ENCODE measurements at places on chromosomes 2 and 18. TPM values are rescaled to one million over a fixed set of nuclear protein-coding genes. Genes with fewer than 3 reads are reported as not detected.

The TEKT4 gene
- total RNA-seq, result not detected

DNA sequence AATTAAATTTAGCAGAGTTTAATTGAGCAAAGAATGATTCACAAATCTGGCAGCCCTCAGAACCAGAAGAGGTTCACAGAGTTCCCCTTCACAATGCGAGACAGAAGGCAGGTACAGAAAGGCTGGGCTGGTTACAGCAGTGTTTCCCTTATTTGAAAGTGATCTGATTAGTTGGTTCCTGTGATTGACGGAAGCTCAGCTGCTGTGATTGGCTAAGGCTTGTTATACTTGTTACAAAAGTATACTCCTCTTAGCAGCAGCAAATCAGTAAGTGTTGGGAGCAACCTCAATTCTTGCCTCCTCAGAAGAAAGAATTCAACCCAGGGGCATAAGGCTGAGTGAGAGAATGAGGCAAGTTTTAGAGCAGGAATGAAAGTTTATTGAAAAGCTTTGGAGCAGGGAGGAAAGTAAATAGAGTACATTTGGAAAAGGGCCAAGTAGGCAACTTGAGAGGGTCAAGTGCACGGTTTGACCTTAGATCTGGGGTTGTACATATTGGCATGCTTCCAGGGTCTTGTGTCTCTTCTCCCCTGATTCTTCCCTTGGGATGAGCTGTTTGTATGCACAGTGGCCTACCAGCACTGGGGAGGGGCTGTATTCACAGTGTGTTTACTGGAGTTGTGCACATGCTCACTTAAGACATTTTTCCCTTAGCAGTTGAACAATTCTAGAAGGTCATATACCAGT lies 431.8 kb upstream of the RAB12 start:
- DNase-seq, result no peak
- H3K27me3 ChIP-seq, result no peaks in the 10 kb centered on the region
- peaks cover 6% of the 10 kb centered on the region for H3K4me1 ChIP-seq
- peak overlapping the region; percentile 11 for H3K4me3 ChIP-seq
- peaks cover 32% of the 10 kb centered on the region for H3K36me3 ChIP-seq

DNA sequence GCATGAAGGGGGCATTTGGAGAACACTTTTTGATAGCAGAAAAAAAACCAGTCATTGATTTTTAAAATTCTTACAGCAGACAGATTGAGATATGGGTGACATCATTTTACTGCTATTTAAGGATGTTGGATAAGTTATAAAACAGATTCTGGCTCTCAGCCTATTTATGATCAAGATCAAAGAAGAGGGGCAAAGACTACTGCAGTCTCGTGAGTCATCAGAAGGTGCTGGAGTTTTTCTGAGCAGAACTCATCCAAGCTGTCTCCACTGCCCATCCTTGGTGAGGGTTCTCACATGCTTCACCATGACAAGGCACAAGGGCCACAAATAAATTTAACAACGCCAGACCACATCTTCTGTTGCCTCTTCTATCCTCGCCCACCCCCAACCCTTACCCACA lies 58.8 kb downstream of the ST6GAL2 start:
- H3K27ac ChIP-seq, result no peak overlapping the region
- H3K36me3 ChIP-seq, result peaks cover 25% of the 10 kb centered on the region
- H3K4me1 ChIP-seq, result peaks cover 4% of the 10 kb centered on the region
- DNase-seq, result no peak

DNA sequence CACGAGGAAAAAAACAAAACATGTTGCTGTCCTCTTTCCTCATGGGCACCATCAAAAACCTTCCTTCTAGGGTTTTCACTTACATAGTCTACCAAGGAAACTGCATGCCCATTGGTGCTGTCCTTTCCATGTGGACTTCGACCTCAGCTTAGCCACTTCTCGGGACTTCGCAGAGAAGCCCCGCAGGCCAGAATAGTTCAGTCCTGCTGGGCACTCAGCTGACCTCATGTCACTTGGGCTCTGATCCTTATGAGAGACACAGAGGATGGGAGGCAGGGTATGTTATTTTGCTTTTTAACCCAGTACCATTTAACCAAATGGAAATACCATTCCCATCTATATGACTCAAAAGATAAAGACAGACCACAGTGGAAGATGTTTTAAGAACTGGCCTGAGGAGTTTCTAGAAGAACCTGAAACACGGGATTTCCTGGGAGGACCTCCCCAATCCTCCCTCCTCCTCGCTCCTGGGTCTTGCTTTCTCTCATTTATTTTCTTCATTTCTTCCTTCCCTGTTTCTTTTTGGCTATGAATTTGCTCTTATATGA lies 28.4 kb downstream of the AAK1 start:
- peaks cover 20% of the 10 kb centered on the region for H3K36me3 ChIP-seq
- H3K27ac ChIP-seq, result no peak overlapping the region
- H3K4me1 ChIP-seq, result peaks cover 9% of the 10 kb centered on the region
- DNase-seq, result no peak
- H3K27me3 ChIP-seq, result peaks cover 4% of the 10 kb centered on the region
- no peak overlapping the region for H3K4me3 ChIP-seq

DNA sequence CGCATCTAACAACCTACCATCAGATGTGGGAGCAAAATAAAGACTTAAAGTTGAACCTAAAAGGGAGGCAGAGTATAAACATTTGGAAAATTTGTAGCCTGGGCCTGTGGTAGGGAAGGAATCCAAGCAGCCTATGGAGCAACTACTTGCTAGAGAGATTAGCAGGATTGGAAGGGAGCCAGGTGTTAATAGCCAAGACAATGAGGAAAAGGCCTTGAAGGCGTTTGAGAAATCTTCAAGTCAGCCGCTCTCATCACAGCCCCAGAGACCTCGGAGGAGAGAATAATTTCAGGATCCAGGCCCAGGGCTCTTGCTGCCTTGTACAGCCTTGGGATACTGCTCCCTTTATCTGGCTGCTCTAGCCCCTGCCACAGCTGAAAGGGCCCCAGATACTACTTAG lies 219.7 kb downstream of the THSD7B start:
- H3K27me3 ChIP-seq, result no peaks in the 10 kb centered on the region
- H3K4me1 ChIP-seq, result no peaks in the 10 kb centered on the region

DNA sequence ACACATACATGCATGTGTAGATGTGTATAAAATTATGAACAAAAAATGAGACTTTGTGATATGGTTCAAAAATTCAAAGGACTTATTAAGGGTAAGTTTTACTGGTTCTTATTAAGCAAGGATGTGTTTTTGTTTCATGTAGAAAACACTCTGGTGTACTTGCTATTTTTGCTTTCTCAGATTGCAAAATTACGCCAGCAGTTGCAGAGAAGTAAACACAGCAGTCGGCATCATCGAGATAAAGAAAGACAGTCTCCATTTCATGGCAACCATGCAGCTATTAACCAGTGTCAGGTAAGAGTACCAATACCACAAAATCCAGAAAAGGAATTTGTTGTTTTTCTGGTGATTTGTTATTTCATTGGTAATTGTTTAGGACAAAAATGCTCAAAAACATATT lies 91.3 kb downstream of the FAM117B start:
- H3K27ac ChIP-seq, result no peak overlapping the region
- H3K36me3 ChIP-seq, result peaks cover 10% of the 10 kb centered on the region
- H3K4me1 ChIP-seq, result no peaks in the 10 kb centered on the region
- no peak overlapping the region for H3K4me3 ChIP-seq
- DNase-seq, result no peak
- no peaks in the 10 kb centered on the region for H3K27me3 ChIP-seq

DNA sequence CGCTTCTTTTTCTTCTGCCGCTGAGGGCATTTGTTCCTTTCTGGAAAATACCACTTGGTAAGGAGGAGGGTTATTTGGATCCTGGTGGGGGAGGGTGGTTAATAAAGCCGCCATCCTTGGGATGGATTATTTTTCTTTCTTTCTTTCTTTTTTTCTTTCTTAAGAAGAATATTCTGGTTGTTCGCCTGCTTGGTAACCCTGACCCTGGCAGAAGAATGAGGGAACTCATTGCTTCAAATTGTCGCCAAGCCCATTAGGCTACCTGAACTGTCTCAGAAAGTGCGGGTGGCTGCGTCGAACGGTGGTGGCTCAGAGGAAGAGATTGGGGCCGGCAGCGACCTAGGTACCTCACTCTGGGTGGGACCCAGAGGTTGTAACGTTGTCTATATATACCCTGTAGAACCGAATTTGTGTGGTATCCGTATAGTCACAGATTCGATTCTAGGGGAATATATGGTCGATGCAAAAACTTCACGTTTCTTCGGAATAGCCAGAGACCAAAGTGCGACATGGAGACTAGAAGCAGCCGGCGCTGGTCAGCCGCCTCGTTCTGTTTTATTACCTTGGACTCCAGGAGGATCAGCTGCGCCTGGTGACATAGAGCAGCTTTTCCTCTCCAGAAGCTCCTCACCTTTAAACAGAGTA lies 1.3 kb upstream of the HOXD4 start:
- H3K27me3 ChIP-seq, result peaks cover 59% of the 10 kb centered on the region
- peak overlapping the region; percentile 1 for H3K4me3 ChIP-seq
- H3K4me1 ChIP-seq, result peaks cover 29% of the 10 kb centered on the region
- no peak for DNase-seq
- peaks cover 11% of the 10 kb centered on the region for H3K36me3 ChIP-seq

- no peak overlapping the region for H3K4me3 ChIP-seq
- no peaks in the 10 kb centered on the region for H3K27me3 ChIP-seq
- H3K36me3 ChIP-seq, result no peaks in the 10 kb centered on the region
- no peaks in the 10 kb centered on the region for H3K4me1 ChIP-seq
These were observed 135.7 kb downstream of the CMPK2 start for GRCh38 chr2:6730003-6730402.

DNA sequence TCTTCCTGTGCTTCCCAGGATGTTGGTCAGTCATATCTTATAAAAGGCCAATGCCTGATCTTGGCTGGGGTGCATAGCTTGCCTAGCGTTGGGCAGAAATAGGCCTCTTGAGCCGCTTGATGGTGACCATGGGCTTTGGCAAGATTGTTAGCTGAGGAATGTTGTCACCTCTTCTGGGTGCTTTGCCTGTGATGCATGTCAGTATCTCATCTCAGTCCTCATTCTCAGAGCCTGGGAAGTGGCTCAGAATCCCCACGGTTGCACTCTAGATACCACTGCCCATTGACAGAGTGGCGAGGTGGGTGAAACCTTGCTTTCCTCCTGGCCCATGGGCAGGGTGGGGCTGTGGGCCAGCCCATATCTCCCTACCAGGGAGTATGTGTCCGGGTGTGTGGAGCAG lies 79.2 kb upstream of the MGAT5 start:
- no peaks in the 10 kb centered on the region for H3K36me3 ChIP-seq
- peaks cover 32% of the 10 kb centered on the region for H3K4me1 ChIP-seq
- H3K27ac ChIP-seq, result no peak overlapping the region
- no peak overlapping the region for H3K4me3 ChIP-seq

DNA sequence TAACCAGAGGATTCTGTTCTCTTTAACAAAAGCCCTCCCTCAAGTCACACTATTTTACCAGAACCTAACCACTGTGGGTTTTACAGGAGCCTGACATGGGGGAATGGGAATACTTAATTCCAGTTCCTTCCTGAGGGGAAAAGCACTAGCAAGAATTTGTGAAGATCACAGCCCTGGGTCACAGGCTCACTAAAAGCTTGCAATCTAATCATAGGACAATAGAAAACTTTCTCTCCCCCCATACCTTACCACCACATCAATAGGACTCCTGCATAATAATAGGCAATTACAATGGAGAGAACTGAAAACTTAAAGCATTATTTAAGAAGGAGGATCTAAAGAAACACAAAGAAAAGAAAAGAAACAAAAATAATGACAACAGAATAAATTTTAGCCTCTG lies 225.8 kb upstream of the ZNF804A start:
- H3K27me3 ChIP-seq, result no peaks in the 10 kb centered on the region
- no peak overlapping the region for H3K4me3 ChIP-seq
- peak overlapping the region; percentile 65 for H3K27ac ChIP-seq
- H3K4me1 ChIP-seq, result peaks cover 16% of the 10 kb centered on the region

The TMEM169 gene
- 3.2 TPM for total RNA-seq
